AG09309 (cell line): ENCODE measurements at places on chromosomes 13 and 19.
A peak's percentile ranks its signal among the peaks of the same experiment; 100 is the strongest.

- DNase-seq = no peak
These were observed 5.1 kb upstream of the DNM2 start for GRCh38 chr19:10712754-10713153.

DNA sequence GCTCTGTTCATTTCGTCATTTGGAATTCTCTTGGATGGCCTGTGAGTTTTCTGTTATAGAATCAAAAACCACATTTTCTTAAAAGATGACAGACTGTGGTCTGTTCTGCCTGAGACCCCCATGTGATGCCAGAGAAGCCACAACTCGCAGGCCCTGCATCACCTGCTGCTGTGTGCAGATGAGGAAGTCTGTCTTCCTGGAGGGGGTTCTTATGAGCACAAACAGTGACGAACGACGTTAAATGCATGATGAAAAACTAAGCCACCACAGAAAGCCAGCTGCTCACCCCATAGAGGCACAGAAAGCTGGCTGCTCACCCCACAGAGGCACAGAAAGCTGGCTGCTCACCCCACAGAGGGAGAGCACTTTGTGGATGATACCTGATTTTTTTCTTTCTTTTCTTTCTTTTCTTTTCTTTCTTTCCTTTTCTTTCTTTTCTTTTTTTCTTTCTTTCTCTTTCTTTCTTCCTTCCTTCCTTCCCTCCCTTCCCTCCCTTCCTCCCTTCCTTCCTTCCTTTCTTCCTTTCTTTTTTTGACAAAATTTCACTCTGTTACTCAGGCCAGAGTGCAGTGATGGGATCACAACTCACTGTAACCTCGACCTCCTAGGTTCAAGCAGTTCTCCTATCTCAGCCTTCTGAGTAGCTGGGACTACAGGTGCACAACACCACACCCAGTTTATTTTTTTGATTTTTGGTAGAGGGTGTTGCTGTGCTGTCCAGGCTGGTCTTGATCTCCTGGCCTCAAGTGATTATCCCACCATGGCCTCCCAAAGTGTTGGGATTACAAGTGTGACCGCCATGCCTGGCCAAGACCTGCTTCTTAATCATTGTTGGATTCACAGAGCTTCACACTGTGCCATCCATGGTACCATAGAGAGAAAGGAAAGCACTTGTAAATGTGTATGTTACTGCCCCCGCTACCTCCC lies 1191.4 kb downstream of the UQCRFS1 start:
- DNase-seq = no peak

DNA sequence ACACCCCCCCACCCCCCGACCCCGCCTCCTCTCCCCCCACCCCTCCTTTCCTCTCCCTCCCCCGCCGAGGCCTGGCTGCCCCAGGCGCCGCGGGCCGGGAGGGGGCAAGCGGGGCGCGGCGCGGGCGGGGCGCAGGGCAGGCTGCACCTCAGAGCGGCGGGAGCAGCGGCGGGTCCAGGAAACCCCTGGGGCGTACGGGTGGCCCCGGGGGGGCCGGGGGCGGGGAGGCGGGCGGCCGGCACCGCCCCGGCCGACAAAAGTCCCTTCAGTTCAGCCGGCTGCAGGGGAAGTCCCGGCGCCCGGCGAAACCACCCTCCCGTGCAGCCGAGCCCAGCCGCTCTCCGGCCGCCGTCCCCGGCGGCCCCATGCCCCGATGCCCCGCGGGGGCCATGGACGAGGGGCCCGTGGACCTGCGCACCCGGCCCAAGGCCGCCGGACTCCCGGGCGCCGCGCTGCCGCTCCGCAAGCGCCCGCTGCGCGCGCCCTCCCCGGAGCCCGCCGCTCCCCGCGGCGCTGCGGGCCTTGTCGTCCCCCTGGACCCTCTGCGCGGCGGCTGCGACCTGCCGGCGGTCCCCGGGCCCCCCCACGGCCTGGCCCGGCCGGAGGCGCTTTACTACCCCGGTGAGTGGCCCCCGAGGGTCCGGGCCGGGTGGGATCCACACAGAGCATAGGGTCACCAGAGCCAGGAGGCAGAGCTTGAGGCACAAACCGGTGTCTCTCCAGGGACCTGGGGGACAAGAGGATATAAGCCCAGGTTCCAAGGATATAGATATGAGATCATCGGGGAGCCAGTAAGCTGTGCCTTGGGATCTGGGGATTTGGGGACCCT lies at the start of gene BCL3:
Gene BCL3 (plus strand): TSS at position 283 of the 829 bp plus-strand sequence. CDS start 83 bp downstream, at position 366.
- DNase-seq = no peak

DNA sequence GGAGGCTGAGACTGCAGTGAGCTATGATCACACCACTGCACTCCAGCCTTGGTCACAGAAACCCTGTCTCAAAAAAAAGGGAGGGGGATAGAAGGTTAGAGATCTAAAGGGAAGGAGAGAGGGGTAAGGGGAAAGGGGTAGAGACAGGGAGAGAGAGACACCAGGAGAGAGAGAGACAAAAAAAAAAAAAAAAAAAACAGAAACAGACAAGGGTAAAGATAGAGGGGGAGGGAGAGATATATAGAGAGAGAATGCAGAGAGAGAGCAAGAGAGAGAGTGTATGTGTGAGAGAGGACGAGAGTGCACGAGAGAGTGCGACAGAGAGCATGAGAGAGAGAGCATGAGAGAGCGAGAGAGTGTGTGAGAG lies 4.2 kb downstream of the CD70 start:
- DNase-seq = no peak

GRCh38 chr19:2385053-2385721 lies 25.1 kb downstream of the TMPRSS9 start:
- DNase-seq = peak; percentile 52

- DNase-seq = peak; percentile 45
These were observed 35.4 kb downstream of the WDFY2 start for GRCh38 chr13:51619614-51620013.

DNA sequence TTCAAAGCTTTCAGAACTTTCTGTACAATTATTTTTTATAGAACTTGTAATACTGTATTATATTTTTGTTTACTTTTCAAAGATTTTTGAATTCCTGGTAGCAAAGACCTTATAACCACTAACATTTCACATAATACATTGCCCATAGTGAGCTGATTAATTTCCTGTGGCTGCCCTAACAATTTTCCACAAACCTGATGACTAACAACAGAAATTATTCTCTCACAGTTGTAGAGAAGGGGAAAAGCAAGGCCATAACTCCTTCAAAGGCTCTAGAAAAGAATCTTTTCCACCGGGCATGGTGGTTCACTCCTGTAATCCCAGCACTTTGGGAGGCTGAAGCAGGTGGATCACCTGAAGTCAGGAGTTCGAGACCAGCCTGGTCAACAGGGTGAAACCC lies 19.1 kb downstream of the KLF12 start:
- DNase-seq = no peak

- no peak for DNase-seq
These were observed 31.3 kb upstream of the STARD13 start for GRCh38 chr13:33316890-33317289.

- DNase-seq = no peak
These were observed 2.8 kb upstream of the ERFL start for GRCh38 chr19:41930926-41931592.

GRCh38 chr13:59684105-59684504 lies 479.6 kb downstream of the DIAPH3 start:
- no peak for DNase-seq

GRCh38 chr19:42245231-42245630 lies 2.8 kb upstream of the GSK3A start:
- no peak for DNase-seq

DNA sequence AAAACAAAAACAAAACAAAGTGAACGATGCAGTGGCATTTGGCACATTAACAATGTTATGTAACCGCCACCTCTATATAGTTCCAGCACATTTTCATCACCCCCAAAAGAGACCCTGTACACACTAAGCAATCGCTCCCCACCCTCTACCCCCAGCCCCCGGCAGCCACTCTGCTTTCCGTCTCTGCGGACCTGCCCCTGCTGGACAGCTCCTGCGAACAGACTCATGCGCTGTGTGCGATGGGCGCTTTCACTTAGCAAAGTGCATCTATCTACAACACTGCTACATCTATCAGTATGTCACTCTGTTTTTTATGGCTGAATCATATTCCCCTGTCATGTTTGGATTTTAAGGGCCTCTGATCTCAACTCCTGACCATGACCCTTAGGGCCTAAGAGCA lies 25.1 kb upstream of the TMEM160 start:
- DNase-seq = no peak

DNA sequence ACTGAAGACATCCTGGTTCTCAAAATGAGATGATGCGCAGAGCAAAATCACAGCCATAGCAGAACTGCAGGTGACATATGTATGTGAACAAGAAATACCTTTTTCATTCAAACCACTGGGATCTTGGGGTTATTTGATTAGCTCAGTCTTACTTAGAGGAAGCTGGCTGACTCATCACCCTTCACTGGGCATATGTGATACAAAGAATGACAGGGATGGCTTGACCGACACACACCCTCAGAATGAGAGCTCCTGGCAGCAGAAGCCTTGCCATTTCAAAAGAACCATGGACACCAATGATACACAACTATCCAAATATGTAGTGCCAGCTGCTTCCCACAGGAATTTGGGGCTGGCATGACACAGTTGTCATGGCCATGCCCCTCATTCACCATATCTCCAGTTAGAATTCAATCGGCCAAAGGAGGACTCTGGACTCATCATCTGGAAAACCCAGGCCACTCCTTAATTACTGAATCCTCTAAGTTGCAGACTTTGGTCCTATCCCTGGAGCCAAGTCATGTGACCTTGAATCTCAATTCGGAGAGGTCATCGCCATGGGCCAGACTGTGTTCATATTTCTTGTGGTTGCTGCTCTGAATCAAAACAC lies 115.8 kb downstream of the KATNAL1 start:
- no peak for DNase-seq

DNA sequence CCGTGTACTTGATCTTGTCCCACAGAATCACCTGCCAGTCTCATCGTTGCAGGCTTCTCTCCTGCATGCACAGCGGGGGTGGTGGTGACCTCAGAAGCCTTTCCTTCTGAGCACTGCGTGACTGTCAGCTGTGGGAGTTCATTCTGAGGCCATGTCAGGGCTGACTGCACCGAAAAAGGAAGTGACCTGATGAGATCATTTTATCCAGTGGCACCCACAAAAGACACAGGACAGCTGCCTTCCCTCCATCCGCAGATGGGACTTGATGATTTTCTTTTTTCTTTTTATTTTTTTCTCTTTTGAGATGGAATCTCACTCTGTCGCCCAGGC lies 89.7 kb downstream of the RAB20 start:
- no peak for DNase-seq

- no peak for DNase-seq
These were observed 583 bp downstream of the ZNF615 start for GRCh38 chr19:52007451-52007805.

DNA sequence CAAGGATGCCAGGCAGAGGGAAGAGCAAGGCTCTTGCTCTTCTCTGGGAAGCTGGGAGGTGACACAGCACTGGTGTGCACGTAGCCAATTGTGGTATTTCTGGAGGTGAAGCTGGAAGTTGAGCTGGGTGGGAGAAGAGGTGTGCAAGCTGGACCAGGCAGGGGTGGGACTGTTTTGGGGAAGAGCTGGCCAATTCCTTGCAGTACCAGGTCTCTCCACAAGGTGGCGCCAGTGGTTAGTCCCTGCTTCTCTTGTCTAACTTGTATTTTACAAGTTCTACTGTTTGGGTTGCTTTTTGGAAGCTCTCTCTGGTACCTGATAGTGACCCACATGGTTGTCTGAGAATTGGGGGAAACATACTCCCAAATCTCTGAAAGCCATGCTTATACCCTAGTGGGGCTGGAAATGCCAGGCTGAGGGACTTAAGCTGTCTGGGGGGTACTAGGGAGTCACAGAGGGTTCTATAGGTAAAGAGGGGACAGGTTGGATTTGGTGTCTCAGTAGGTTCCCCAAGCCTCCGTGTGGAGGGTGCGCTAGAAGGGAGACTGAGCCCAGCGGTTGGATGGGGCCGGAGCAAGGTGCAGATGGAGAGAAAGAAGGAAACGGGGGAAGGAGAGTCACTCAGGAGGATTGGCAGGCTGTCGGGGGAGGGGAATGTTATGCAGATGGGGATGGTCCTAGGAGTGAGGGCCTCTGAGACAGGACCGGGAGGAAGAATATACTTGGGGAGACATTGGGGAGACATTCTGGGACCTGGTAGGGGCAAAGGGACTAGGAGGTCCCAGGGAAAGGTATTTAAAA lies 3.0 kb downstream of the HPN start:
- no peak for DNase-seq

GRCh38 chr13:54637366-54637765 lies 1608.8 kb downstream of the OLFM4 start:
- DNase-seq = no peak

DNA sequence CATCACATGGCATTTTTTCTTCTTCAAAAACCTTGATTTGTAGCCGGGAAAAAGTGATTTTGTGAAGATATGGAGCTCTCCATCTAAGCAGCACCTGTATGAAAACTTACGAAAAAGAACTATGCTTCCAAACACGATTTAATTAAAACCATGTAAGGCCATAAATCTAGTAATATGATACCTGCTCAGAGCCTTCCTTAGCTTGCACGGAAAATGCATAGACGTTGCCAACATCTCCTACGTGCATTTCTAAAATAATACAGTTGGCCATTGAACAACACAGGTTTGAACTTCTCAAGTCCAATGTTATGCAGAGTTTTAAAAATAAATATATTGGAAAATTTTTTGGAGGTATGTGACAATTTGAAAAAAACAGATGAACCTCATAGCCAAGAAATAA lies 59.1 kb upstream of the RNF113B start:
- no peak for DNase-seq

DNA sequence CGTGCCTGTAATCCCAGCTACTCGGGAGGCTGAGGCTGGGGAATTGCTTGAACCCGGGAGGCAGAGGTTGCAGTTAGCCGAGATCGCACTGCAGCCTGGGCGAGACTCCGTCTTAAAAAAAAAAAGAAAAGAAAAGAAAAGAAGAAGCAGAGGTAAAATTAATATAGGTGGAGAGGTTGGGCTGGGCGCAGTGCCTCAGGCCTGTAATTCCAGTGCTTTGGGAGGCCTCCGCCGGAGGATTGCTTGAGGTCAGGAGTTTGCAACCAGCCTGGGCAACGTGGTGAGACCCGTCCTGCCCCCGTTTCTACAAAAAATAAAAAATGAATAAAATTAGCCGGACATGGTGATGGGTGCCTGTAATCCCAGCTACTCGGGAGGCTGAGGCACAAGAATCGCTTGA lies 912 bp upstream of the TUBA3C start:
- no peak for DNase-seq

DNA sequence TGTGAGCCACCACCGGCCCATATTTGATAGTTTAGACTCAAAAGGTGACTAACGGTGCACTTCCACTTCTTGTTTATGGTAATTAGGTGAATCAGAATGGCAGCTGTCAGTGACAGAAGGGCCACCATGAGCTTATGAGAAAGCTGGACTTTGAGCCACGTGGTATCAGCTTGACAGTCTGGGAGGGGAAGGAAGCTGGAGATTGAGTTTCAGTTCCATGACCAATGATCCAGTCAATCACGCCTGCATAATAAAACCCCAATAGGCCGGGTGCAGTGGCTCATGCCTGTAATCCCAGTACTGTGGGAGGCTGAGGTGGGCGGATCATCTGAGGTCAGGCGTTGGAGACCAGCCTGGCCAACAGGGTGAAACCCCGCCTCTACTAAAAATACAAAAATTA lies 8.2 kb downstream of the EID2B start:
- DNase-seq = no peak
